ENCODE measurements at places on chromosomes 7 and 10.

DNA sequence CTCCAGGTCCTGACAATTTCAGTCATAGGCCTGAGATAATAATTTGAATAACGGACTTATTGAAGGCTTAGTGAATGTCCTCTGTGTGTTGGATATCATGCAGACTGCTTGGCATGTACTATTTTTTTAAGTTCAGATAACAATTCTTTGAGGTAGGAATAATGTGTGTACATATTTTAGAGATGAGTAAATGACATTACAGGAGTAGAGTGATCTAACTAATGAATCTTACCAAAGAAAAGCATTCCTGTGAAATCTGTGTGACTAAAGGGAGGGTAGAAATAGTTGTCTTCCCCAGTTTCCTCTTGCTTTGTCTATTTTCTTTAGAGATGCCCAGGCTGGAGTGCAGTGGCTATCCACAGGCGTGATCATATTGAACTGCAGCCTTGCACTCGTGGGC lies 391.8 kb upstream of the ETV1 start:
- no peak for DNase-seq

DNA sequence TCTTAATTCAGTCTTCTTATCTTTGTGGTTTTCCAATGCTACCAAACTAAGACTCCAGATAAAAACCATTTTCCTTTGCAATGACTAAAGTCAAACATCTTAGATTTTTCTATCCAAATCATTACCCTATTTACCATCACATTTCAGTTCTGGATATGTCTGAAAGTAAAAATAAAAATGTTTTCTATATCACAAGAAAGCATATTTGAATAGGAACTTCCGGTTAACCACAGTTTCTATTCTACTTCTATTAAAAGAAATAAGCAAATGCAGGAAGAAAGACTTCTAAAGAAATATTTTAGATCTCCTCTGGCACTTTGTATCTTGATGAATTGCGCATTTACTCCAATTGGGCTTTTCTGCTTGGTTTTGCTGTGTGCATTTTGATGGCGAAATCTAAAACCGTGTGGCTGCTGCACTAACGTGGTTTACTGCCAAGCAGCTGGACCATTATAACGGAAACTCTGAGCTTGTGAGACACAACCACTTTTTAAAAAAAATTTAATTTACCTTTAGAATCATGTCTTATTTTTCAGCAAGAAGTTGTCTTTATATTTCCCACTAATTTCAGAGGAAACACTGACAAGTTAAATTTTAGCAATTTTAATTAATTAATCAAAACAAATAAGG lies 146.1 kb downstream of the VPS50 start:
- no peak for DNase-seq

- peak; percentile 71 for DNase-seq
Measured at GRCh38 chr10:121851786-121852185, 76.0 kb downstream of the ATE1 start.

GRCh38 chr7:118366363-118366762 lies 141.9 kb downstream of the ANKRD7 start:
- no peak for DNase-seq

- DNase-seq, result peak; percentile 59
Measured at GRCh38 chr10:52883996-52884871, 111.7 kb upstream of the MBL2 start.

- peak; percentile 64 for DNase-seq
Measured at GRCh38 chr10:125023862-125024496, 82.1 kb downstream of the ZRANB1 start.

DNA sequence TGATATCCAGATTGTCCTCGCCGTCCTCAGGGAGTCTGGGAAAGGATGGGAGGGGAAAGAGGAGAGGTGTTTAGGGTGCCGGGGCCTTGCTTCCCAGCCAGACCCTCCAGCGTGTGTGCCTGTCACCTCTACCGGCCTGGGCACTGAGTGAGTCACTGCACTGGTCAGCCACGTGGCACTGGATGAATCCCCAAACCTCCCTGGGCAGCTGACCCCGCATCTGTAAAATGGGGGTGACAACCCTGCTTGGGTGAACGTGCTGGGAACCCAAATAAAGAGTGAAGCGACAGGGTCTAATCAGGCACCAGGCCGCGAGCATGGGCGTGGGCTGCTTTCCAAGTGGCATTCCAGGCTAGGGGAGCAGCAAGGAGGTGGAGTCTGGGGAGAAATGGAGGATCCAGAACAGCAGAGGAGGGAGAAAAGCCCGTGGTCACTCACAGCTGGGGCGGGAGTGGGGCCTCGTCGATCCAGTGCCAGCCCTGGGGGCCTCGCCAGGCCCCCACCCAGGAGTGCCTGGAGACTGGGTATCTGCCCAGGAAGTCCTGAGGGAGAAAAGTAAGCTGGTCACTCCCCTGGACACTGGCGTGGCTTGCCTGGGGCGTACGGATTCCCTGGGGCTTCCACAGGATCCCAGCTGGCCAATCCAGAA lies 29.7 kb downstream of the KLRG2 start:
- no peak for DNase-seq

DNA sequence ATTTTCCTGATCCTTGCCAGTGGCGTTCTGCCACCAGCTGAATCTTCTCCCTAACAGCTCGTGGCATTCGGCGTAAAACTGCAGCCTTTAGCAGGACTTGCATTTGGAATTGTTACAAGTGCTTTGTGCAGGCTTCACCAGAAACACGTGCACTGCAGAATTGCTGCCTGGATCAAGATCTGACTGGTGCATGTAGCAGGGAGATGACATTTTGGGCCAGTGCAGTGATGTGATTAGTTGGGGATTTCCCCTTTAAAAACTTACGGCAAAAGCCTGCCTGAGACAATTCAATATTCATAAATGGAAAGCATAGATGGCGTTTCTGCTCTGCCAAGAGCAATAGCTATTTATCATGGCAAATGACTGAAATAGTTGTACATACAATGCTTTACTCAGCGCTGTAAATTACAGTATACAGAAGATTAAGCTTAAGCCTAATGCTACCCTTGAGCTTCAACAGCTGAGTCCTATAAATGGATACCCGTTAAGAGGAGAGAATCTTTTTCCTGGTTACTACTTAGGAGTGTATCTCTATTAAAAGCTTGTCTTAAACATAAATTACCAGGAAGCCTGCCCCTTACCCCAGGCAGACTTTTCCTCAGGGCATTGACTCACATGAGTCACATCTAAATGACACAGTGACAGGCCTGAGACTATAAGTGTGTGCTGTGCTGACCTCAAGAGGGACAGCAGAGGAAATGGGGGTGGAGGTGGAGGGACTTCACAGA lies 106.3 kb downstream of the ATXN7L1 start:
- DNase-seq, result no peak

GRCh38 chr10:121288011-121288410 lies 310.2 kb downstream of the FGFR2 start:
- no peak for DNase-seq

DNA sequence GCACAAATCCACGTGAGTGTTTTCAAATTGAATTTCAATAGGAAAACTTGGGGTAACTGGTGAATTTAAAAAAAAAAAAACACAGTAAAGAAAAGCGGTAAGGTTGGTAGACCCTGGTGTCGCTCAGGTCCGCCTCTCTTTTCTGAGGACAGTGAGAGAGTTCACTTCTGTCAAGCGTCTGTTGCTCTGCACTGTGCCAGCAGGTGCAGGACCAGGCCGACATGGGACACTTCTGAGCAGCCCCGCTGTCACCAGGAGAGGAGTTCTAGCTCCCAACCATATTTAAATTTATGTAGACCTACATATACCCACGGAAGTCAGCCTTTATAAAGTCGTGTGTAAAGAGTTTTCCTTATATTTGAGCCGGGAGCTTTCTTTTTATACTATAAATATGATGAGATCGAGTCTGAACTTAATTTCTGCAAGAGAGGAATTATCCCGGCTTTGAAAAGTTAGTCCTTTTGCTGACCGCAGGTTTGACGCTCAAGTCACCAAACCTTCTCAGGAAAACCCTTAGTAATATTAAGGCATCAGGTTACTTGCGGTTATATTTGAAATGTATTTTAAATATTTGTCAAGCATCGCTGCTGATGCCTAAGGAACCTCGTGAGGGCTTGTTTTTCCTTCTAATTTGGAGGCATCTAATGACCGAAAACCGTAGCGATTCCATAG lies 531 bp downstream of the IKZF1 start:
- DNase-seq, result no peak

GRCh38 chr7:80460857-80461256 lies 51.0 kb downstream of the GNAT3 start:
- DNase-seq, result no peak

- DNase-seq, result peak; percentile 86
Measured at GRCh38 chr10:3785251-3785850, 342 bp upstream of the KLF6 start.

- no peak for DNase-seq
Measured at GRCh38 chr10:1612908-1613307, 124.4 kb downstream of the ADARB2 start.

- DNase-seq, result no peak
Measured at GRCh38 chr10:110346914-110347313, 42.2 kb upstream of the SMNDC1 start.

- DNase-seq, result no peak
Measured at GRCh38 chr7:101970801-101971200, 153.4 kb downstream of the CUX1 start.

- no peak for DNase-seq
Measured at GRCh38 chr10:26489081-26489480, 50.9 kb downstream of the APBB1IP start.

GRCh38 chr7:1758028-1758858 lies 88.2 kb downstream of the ELFN1 start:
- peak; percentile 28 for DNase-seq

DNA sequence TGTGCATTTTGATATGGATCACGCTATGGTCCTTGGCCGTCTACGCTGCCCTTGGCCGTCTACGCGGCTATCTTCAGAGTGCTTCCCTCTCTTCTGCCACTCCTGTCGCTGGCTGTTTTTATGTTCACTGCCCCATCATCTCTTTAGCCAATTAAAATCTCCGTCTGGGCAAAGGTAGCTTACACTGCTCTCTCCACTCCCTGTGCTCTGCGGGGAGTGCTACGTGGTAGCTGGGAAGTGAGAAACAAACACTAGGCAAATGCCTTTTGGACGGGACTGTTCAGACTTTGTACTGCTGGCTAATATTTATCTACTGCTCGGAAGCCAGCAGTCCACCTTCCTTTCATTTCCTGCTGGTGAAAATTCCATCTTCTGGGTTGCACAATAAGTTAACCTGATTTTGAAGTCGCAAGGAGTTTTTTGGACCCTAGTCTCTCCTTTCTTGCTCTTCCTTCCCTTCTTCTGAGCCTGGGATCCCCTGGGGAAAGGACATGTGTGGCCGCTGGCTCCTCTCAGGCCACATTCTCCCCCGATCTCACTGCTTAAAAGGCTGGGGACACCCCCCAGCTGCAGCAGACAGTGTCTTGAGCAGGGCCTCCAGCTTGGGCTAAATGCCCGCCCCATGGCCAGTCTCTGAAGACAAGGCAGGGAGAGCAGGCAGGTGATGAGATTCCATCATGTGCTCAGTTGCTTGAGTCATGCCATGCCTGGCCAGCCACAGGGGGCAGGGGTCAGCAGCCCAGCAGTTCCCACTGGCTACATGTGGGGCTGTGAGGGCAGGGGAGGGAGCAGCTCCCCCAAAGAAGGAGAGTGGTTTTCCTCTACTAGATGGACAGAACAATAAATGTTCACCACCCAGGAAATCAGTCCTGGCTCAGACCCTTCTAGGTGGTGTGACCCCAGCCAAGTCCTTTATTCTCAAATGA lies 25.5 kb upstream of the RBM33 start:
- DNase-seq, result no peak

DNA sequence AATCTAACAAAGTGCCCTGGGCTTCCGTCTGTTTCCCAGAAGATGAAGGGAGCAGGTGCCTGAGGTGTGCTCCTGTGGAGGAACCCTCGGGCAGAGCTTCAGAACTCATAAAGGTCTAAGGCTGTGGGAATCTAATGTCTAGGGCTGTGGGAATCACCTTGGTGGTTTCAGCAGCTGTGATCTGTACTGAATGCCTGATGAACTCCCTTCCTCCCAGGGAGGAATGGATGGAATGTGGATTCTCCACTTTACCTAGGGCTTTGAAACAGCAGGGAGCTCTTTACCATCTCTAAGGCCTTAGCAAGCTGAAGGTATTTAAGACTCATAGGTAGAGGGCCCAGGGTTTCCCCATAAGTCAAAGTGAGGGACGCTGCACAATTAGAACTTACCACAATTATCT lies 36.0 kb upstream of the SEMA3E start:
- no peak for DNase-seq

Data from NCI-H510A treated with DMSO at 0.1 percent for 48 hours (cell line).